ENCODE measurements at places on chromosomes 11 and 22.

DNA sequence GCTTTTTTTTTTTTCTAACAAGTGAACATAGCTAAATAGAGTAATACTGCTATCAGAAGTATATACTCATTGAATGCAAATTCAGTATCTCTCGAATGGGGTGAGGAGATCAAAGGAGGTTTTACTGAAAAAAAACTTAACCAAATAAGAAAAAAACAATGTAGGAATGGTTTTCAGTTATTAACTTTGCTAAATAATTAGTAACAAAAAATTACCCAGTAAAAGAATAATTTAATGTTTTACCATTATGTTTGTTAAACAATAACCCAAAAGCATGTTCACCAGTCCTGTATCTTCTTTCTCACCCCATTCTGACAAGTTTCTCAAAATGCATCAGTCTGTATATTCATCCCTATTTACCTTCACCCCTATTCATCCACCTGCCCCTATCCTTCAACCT is 22.6 kb upstream of the CTSC start:
- H3K27me3 ChIP-seq, result no peaks in the 10 kb centered on the region
- no peak for DNase-seq
- no peaks in the 10 kb centered on the region for H3K36me3 ChIP-seq

DNA sequence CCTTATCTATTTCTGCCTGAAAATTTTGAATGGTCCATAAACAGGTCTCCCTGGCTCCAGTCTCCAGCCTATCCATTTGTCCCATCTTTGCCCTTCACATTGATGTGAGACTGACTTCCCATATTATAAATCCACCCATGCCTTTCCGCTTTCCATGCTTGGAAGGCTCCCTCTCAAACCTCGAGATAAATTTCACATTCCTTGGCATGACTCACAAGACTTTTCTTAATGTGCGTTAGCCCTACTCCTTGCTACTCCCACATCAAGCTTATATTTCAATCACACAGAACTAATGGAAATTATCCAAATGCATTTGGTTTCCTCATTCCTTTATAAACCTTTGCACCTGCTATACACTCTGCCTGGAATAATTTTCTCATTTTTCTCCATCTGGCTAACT is 163.7 kb upstream of the NTM start:
- no peaks in the 10 kb centered on the region for H3K27me3 ChIP-seq
- H3K36me3 ChIP-seq, result no peaks in the 10 kb centered on the region
- H3K4me3 ChIP-seq, result no peak overlapping the region
- no peak overlapping the region for H3K27ac ChIP-seq

- no peak overlapping the region for H3K27ac ChIP-seq
- no peaks in the 10 kb centered on the region for H3K27me3 ChIP-seq
- peaks cover 8% of the 10 kb centered on the region for H3K4me1 ChIP-seq
Measured at GRCh38 chr22:44927463-44928135, 82.2 kb downstream of the PHF21B start.

DNA sequence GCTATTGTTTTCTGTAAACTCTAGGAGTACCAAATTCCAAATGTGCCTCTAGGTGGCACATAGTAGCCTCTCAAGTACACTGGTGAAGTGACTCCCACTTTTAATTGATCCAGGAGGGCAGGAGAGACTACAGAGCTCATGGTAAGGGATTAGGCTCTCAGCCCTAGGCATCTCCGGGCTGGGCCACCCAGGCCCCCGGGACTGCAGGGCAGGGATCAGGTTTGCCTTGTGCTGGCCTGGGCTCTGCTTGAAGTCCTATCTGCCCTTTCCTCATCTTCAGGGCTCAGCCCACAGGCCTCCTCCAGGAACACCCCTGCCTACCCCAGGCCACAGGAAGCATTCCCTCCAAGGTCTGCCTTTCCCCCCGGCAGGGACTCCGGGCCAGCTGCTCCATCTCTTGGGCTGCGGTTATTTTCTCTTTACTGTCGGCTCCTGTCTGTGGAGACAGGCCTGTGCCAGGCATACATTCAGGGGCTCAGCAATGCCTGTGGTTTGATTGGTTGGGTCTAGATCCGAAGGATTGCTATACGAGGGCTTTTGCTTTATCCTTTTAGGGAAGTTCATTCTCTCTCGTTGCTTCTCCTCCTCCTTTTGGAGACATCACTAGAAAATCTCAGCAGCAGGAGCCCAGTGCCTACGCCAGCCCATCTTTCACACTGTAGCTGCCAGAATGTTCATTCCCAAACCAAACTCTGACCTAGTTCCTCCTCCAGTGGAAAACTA is 32.8 kb downstream of the PARVA start:
- H3K36me3 ChIP-seq, result no peaks in the 10 kb centered on the region
- no peak overlapping the region for H3K27ac ChIP-seq

- no peaks in the 10 kb centered on the region for H3K4me1 ChIP-seq
- no peak overlapping the region for H3K27ac ChIP-seq
- no peak for DNase-seq
Measured at GRCh38 chr11:28542561-28542960, 434.4 kb downstream of the METTL15 start.

DNA sequence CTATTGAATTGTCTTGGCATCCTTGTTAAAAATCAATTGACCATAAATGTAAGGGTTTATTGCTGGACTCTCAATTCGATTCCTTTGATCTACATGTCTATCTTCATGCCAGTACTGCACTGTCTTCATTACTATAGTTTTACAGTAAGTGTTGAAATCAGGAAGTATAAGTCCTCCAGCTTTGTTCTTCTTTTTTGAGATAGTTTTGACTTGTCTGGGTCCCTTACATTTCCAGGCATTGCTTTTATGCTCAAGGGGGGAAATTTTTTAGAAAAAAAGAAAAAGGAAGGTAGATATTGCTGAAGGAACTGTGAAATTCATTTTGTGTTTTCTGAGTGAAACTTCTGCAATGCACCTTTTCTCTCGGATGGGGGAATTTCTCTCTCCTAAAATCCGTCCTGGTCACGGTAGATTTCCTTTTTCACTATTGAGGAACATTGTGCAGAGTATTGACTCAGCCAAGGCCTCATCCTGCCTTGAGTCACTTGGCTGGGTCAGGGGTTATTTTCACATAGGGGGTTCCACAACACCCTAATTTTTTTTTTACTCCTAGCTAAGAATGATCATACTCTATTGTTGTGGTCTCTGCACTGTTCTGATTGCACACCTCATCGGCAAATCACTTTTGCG is 2.8 kb upstream of the ACER3 start:
- no peak overlapping the region for H3K27ac ChIP-seq
- no peak for DNase-seq
- peaks cover 8% of the 10 kb centered on the region for H3K4me1 ChIP-seq
- no peaks in the 10 kb centered on the region for H3K27me3 ChIP-seq
- H3K4me3 ChIP-seq, result no peak overlapping the region

All from testis (tissue), 5 donors.